Stimulated activated CD8-positive, alpha-beta memory T cell treated with anti-CD3 and anti-CD28 coated beads, Interleukin-7, amount 100 ng/mL, for 4 hours (primary cell): ENCODE measurements at places on chromosomes 5 and 9.

- DNase-seq: no peak
Measured at GRCh38 chr9:119986713-119987112, 593.3 kb downstream of the CDK5RAP2 start.

DNA sequence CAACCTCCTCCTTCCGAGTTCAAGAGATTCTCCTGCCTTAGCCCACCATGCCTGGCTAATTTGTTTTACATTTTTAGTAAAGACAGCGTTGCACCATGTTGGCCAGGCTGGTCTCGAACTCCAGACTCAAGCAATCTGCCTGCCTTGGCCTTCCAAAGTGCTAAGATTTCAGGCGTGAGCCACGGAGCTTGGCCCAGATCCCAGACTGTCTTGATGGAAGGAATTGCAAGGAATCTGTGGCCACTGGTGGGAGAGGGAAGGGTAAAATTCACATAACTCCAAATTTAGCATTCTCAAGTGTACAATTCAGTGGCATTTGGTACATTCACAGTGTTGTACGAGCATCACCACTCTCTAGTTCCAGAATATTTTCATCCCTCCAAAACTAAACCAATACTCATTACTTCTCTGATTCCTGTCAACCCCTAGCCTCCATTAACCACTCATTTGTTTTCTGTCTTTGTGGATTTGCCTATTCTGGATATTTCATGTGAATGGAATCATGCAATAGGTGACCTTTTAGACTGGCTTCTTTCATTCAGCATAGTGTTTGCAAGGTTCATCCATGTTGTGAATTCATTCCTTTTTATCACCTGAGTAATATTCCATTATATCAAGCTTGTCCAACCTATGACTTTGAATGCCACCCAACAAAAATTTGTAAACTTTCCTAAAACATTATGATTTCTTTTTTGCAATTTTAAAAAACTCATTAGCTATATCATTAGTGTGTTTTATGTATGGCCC lies 8.9 kb upstream of the MYO10 start:
- no peak for DNase-seq

- DNase-seq: no peak
Measured at GRCh38 chr9:116420993-116421538, 266.0 kb upstream of the TRIM32 start.

- no peak for DNase-seq
Measured at GRCh38 chr9:33120620-33121019, 44.1 kb upstream of the SMU1 start.

GRCh38 chr5:50699737-50700136 lies 33.3 kb downstream of the PARP8 start:
- DNase-seq: no peak

DNA sequence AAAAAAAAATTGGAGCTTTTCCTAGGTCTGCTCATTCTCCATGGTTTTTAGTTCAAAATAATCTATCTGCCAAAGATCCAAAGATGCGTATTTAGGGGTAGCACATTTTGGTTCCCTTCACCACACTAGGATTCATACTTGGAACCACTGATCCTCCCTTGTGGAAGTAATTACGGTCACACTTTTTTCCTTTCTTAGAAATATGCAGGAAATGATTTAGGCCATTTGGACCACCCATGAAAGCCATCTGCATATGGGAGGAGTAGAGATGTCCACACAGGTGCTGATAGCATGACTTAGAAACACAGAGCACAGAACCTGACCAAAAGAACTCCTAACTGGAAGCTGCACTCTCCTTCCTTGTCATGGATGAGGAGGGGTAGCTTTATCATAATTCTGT lies 105.9 kb upstream of the RAI14 start:
- no peak for DNase-seq

DNA sequence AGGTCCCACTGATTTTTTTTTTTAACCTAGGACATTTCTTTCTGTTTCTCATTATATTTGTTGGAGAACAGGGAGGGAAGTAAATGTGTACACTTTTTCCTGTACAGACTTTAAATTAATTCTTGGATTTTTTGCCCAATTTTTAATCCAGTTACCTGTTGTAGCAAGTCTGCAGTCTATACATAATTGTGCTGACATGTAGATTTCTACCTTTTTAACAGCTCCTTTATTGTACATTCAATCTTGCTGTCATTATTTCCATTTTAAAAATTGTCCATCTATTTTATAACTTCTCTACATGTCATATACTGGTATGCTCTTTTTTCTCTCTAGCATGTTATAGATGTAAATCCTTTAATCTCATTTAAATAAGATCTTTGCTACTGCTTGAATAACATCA lies 1838.7 kb upstream of the CDH9 start:
- no peak for DNase-seq

- DNase-seq: no peak
Measured at GRCh38 chr9:92749934-92750315, 14.7 kb downstream of the BICD2 start.

- no peak for DNase-seq
Measured at GRCh38 chr9:105051897-105052296, 123.9 kb upstream of the ABCA1 start.

DNA sequence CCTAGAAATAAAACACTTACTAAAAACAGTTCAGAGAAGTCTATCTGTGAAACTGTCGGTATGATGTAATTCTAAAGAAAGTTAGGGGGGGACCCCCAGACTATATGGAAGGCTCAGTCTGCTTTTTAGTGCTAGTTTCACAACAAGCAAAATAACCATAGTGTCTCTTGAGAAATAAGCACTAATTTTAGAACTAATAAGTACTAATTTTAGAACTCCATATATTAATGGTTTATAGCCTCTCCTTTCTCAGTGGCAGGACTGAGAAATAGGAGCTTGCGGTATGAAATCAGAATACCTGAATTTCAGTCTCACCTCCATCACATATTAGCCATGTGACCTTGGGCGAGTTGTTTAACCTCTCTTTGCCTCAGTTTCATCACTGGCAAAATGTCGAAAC lies 1.4 kb upstream of the PHF24 start:
- no peak for DNase-seq

DNA sequence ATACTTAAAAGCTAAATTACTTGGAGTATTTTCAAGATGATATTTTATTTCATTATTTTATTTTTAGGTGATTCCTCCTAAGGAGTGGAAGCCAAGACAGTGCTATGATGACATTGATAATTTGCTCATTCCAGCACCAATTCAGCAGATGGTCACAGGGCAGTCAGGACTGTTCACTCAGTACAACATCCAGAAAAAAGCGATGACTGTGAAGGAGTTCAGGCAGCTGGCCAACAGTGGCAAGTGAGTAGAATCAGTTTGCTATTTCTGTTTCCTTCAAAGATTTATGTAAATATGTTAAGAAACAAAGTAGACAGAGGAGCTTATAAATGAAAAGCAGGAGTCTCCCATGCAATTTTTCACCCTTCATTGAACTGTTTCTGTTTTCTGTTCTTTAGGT lies 47.8 kb downstream of the KDM4C start:
- DNase-seq: no peak

- no peak for DNase-seq
Measured at GRCh38 chr5:32434221-32434620, 10.3 kb downstream of the ZFR start.

DNA sequence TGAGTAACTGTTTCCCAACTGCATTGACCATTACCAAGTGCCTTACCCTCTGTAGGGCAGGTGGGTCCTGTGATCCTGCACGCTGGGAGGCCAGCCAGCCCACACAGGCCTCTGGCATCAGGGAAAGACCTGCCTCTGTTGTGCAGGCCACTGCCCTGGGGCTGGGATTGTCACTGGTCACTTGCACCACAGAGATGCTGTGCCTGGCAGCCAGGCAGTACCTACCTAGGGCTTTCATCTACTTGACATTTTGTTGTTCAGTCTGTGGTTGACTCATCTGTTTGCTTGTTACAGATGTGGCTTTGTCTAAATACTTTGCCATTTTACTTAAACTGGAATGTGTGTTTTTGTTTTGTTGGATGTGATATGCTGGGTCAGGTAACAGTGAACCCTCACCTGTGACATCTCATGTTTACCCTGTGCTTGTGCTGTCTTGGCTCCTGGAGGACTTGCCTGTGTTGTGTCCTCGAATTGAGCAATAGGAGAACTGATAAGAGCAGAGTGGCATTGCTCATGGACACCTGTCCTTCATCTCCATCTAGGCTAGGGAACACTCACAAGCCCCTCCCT lies 32.8 kb downstream of the SECISBP2 start:
- no peak for DNase-seq

- no peak for DNase-seq
Measured at GRCh38 chr5:81067406-81067805, 107.2 kb downstream of the RASGRF2 start.

DNA sequence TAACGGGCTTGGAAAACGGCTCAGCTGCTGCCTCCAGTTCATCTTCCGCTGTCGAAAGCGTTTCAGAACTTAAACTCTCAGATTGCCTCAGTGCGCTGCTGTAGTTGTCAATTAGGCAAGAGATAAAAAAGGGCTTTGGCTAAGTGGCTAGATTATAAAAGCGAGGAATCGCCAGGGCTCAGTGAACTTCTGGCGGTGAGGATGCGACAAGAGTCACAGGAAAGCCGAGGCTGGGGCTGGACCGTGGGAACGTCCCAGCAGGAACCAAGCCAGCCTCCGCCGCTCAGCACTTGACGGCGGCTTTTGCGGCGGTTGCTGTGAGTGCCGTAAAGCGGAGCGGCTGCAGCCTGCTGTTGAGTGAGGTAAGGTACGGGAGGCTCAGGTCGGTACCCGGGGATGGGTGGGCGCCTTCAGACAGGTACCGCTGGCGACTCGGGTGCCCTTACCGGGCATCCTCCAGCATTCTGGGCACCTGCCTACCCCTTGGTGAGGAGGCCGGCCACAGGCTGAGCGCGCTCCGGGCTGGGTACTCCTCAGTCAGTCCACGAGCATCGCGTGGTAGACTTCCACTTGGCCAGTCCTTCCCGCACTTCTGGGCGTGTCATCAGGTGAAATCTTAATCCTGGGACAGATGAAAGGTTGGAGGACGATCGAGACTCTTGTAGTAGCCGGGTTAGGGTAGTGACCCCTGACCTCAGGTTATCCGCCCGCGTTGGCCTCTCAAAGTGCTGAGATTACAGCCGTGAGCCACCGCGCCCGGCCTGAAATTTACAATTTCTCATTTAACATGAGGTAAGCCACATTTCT lies at the start of gene FKTN:
Gene FKTN (plus strand): TSS at position 328 of the 807 bp plus-strand sequence. CDS start 16,902 bp downstream, outside the sequence.
- DNase-seq: peak; percentile 57

GRCh38 chr9:95379630-95380029 lies 62.1 kb upstream of the FANCC start:
- DNase-seq: peak; percentile 2

GRCh38 chr9:35407846-35408245 lies 82.1 kb upstream of the RUSC2 start:
- DNase-seq: no peak

DNA sequence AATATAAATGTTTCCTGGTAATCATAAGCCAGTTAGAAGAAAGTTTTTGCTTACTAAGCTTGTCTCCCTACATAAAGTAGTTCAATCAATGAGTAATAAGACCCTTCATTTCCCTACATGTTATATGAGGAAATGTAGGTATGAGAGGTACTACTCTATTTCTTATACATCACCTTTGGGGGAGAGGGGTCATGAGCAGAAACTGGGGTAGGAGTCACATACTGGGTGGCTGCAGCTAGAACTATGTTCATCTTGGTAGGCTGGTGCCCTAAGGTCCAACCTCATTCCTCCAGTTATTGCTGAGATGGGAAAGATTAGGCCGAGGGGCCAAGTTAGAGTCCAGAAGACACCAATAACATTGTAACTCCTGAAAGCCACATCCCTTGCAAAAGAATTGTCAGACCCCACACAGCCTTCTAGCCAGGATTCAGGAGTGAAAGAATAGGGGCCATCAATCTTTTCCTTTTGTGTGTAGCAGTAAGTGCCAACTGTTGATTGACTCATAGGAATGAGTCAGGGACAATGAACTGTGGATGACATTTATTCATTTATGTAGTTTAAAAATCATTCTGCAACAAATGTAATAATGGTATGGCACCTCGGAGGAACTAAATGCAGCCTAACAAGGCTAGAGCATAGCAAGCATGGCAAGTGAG lies 21.6 kb upstream of the SREK1 start:
- no peak for DNase-seq

- no peak for DNase-seq
Measured at GRCh38 chr5:97131921-97132320, 10.5 kb downstream of the LIX1 start.

GRCh38 chr5:140480310-140481014 lies 67.0 kb upstream of the EIF4EBP3 start:
- no peak for DNase-seq

GRCh38 chr9:119601632-119602031 lies 232.4 kb upstream of the BRINP1 start:
- DNase-seq: no peak
